ENCODE measurements at places on chromosomes 4 and X.

GRCh38 chr4:52664479-52664878, 5.4 kb upstream of the USP46 start:
- DNase-seq = no peak

DNA sequence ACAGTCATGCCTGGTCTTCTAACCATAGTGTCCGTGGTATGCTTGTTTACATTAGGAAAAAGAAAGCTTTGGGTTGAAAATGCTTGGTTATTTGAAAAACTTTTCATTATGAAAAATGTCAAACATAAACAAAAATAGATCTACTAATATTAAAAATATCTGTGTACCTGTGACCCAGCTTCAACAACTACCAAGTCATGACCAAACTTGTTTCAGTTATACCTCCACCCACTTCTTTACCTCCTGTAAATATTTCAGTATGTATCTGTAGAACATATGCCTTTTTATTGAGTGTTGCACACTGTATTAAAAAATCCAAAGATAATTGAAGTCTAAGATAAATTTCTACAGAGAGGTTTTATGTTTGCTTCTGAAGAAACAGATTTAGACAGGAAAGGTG, 153.7 kb upstream of the GYPA start:
- DNase-seq = no peak

- DNase-seq = no peak
Observed at GRCh38 chrX:46380148-46380752, 165.0 kb downstream of the ZNF674 start.

GRCh38 chr4:91997045-91997444, 306.7 kb upstream of the GRID2 start:
- DNase-seq = no peak

DNA sequence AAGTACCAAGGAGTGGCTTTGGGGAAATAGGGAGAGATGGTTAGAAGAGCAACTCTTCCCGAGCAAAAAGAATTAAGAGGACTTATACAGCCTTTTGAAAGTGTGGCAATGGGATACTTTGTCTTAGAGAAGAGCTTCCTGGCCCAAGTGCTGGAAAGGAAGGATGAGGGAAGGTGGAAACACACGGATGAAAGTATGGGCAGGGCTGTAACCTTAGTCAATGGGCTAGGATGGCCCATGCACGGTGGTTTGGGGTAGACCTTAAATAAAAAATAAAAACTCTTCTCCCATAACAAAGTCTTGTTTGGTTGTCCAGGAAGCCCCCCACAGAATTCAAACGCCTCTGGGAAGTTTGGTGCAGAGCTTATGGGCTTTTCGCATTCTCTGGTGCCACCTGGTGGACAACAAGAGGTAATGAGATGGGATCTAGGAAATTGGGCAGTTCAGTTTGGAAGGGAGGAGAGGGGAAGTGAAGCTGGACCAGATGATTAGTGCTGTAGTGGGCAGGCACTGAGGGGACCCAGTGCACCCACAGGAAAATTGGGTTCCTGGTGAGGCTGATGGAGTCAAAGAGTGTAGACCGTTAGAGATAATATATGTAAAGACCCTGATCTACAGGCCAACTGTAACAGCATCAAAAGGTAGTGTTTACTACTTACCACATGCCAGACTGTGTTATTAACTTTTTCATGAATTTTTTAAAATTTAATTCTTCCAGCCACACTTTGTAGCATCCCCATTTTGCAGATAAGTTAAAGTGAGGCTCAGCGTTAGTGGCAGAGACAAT, 13.8 kb upstream of the ENOX2 start:
- peak; percentile 35 for DNase-seq

DNA sequence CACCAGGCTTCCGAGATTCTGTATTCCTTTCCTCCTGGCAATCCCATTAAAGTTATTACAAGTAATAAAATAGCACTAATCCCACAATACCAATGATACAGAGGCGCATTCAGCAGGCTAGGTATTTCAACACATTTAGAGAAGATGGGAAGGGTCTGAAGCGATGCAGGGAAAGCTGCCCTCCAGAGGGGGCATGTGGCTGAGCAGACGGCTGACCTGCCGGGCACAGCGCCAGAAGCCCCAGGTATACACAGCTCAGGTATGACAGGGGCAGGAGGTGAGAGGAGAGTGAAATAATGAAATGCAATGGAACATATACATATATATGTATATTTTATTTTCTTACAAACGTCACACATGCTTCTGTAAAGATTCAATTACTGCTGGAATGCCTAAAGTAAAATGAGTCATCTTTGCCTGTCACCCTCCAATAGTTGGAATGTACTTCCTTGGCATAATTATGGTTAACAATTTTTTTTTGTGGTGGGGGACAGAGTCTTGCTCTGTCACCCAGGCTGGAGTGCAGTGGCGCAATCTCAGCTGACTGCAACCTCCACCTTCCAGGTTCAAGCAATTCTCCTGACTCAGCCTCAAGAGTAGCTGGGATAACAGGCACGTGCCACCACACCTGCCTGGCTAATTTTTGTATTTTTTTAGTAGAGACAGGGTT, 21.3 kb upstream of the CDKN2AIP start:
- no peak for DNase-seq

GRCh38 chr4:151568966-151569365, 160.0 kb downstream of the FHIP1A start:
- DNase-seq = no peak

DNA sequence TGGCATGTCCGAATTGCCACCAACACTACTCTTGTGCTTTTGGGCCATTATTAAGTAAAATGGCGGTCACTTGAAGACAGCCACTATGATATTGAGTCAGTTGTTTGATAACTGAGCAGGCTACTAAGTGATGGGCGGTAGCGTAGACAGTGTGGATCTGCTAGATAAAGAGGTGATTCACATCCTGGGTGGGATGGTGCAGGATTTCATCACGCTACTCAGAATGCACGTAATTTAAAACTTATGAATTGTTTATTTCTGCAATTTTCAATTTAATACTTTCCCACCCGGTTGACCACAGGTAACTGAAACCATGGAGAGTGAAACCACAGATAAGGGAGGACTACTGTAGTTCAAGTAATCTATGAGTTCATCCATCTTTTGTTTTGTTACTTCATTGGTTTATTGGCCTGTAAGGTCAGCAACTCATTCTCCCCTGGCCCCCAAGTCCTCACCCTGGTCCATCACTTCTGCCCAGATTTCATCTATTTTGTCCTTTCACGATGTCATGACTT, 2.9 kb downstream of the ARAF start:
- no peak for DNase-seq
